Thoracic aorta (tissue), 2 donors: ENCODE measurements at places on chromosomes 1 and 21.
A peak's percentile ranks its signal among the peaks of the same experiment; 100 is the strongest.

DNA sequence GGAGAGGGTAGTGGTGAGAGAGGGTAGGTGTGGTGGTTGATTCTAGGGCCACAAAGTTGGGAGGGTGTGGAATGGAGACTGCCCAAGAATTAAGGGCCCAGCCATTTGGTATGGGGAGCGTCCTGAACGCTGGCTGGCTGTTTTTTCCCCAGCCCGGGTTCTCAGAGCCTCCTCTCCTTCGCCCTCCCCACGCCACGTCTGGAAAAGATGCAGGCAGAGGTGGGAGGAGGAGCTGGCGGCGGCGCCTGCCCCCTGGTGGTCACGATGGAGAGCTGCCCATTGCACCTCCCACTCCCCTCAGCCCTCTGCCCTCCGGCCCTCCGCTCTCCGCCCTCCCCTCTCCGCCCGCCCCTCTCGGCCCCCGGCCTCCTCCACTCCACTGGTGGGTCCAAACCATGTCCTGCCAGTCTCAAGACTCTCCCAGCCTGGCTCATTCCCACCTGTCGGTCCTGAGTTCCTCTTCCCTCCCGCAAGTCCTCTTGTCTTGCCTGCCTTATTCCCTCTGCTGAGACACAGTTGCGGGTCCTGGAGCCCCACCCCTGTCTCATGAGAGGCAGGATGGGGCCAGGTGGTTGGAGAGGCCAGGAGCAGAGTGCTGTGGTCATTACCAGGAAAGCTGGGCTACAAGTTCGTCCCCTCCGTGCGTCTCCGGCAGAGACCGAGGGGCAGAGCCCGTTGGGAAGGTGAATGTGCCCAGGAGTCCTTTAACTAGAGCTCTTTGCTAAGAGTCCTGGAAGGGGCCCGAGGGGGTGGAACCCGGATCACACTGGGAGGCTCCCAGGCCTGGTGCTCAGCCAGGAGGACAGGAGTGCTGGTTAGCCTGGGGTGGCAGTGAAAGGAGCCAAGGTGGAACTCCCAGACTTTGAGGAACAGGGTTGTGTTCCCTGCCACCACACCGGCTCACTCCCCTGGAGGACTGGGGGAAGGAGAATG is 22.6 kb downstream of the ETNK2 start:
- no peak for DNase-seq

- DNase-seq = no peak
These were observed 412.2 kb downstream of the MATN1 start for GRCh38 chr1:30310966-30311742.

DNA sequence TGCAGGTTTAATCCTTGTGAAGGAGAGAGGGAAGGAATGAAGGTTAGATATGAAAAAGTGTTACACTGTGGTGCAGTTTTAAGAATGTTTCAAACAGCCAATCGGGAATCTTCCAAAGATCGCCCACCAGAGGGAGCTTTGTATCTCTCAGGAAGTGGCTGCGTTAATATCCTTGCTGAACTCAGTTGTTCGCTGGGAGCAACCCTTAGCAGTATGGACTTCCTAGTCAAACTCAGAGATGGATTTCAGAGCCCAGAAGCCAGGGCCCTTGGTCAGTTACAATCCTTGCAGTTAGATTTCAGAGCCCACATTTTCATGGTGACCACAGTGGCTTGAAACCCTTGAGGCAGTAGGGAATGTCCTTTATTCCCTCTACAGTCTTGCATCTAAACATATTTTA is 136.2 kb downstream of the NTNG1 start:
- DNase-seq = no peak

DNA sequence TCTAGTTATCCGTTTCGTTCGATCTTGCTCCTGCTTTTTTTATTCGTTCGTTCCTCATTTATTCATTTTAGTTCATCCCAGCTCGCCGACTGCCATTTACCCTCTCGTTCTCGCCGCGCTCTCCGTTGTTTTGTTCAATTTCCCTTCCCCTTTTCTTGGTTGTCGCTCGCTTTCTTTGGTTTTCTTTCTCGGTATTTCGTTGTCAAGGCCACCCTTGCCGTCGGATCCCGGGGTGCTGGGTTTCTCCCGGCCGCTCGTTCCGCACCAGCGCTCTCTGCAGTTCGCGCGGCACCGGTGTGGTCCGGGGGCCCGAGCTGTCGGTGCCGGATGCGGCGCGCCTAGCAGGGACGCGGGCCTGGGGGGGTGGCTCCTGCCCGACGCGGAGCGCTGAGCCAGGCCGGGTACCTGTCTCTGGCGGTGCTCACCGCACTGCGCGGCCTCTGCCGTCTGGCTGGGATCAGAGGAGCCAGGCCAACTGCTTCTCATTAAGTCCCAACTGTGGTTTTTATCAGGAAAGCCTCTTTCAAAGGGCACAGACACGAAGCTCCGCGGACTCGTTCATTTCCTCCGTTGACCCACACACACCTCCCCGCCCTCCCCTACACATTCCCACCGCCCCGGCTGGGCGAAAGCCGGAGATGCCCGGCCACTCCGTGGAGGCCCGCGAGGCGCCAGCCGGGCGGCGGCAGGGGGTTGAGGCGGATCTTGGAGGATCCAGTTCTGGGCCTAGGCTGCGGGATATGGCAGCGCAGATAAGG is 1.6 kb downstream of the ALX3 start:
- no peak for DNase-seq

DNA sequence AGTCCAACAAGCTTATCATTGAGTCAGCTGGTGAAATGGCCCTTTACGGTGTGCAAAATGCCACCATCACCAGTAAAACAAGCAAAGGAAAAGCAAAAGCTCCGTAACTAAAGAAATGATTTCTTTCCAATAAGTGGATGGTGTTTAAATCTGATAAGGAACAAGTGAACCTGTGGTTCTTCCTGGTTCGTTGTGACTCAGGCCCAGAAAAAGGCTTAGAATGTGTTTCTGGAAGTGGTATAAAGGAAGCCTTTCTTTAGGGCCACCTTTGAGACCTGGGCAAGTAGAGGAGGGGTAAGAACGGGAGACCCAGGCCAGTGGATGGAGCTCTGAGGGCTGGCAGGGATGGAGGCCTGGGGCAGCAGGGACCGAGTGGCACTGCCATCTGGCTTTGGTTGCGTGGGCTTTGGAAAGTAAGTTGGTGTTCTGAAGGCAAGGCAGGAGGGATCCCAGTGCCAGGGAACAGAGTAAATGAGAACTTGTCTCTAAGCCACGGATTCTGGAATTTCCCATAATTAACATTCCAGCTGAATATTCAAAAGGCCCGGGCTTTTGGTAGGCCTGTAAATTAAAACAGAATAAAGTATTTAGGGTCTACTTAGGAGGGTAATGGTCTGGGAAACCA is 87.9 kb upstream of the LMO4 start:
- DNase-seq = no peak

DNA sequence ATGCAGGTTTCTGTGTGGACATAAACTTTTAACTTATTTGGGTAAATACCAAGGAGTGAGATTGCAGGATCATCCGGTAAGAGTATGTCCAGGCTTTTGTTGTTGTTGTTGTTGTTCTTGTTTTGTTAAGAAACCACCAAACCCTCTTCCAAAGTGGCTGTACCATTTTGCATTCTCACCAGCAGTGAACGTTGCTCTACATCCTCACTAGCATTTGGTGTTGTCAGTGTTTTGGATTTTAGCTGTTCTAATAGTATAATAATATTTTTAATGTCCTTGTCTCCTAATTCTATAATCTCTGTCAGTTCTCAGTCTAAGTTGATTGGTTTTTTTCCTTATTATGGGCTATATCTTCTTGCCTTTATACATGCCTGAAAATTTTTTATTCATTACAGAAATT is 37.8 kb downstream of the TENT5C start:
- no peak for DNase-seq

DNA sequence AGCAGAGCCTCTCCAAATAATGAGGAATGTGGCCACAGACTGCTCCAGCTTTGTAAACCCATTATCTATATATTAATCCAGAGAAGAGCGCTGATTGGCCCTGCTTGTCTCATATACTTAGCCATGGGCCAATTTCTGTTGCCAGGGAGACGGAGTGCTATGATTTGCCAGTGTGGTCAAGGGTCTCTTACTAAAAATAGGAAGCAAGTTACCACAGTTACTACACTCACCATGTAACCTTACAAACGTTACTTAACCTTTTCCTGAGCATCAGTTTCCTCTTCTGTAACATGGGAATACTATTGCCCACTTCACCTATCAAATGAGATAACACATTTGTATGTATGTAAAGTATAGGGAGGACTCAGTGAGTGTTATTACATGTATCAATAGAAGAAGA is 7.7 kb upstream of the S100A2 start:
- DNase-seq = no peak

GRCh38 chr21:38082936-38083485 is 166.8 kb upstream of the KCNJ6 start:
- no peak for DNase-seq

DNA sequence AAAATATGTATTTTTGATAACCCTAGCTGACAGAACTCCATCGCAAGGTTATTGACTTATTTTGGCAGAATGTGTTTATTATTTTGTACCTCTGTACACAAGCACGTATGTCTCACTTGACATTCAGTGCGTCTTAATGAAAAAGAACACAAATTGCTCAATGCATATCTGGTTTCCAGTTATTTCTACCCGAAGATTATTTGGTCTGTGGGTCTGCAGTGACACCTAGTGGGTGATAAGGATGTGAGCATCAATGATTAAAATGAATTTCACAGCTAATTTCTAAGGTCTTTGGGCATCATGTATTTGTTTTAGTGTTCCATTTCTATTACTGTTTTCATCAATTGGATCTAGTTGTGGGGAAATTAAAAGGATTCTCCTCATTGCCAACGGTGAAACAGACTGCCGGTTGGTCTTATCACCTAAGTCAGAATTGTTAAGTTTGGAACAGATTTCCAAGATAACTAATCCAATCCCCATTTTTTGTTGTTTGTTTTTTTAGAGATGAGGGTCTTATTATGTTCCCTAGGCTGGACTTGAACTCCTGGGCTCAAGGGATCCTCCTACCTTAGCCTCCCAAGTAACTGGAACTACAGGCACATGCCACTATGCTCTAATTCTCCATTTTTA is 13.9 kb downstream of the DDX20 start:
- DNase-seq = no peak

DNA sequence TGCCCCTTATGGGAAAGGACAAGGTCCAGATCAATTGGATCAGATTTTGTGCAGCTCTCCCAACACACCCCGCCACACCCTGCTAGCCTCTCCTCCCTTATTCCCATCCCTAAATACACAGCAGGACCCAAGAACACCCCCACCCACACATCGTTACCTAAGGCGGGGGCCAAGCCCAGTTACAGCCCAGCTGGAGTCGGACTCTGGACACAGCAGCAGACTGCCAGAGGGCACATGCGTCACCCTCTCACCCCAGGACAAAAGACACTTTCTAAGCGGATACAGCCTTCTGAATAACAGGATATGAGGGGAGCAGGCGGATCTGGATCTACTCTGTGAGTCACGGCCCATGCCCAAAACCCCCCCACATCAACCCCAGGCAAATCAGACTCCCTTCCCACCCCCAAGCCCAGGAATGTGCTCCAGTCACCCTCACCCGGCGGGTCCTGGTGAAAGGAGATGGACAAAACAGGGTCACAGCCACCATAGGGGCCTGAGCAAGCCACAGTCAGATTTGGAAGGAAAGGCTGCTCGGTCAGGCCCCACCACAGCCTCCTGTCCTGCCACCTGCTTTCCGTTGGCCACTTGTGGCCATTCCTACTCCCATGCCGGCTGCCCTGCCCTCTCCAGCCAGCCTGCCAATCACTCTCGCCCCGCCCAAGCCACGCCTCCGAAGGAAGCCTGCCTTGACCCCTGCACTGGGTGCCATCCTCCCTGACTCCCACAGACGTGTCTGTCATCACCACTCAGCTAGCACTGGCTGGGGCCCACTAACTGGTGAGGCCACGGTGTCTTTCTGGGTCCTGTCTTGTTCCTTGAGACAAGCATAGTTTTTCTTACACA is 4.0 kb downstream of the S100A16 start:
- peak; percentile 63 for DNase-seq

- no peak for DNase-seq
These were observed 5.1 kb downstream of the HOOK1 start for GRCh38 chr1:59819566-59820438.

DNA sequence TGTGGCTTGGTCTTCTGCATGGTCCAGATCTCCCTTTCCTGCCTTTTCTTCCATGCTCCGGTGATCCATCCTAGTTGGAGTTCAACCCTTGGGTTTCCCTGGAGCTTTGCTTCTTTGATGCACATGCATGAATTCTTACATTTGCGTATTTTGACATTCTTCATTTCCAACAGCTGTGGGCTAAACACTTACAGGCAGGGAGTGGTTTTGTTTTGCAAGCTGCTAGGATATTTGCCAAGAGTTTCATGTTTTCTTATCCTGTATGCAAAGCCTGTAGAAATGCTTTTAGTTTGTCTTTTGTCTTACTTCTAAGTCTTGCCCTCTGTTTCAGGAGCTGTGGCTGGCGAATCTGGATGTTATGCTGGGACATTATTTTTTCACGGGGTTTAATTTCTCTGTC is 90.3 kb upstream of the PAXBP1 start:
- no peak for DNase-seq

- no peak for DNase-seq
These were observed 8.9 kb downstream of the SPATA46 start for GRCh38 chr1:162367772-162368171.

DNA sequence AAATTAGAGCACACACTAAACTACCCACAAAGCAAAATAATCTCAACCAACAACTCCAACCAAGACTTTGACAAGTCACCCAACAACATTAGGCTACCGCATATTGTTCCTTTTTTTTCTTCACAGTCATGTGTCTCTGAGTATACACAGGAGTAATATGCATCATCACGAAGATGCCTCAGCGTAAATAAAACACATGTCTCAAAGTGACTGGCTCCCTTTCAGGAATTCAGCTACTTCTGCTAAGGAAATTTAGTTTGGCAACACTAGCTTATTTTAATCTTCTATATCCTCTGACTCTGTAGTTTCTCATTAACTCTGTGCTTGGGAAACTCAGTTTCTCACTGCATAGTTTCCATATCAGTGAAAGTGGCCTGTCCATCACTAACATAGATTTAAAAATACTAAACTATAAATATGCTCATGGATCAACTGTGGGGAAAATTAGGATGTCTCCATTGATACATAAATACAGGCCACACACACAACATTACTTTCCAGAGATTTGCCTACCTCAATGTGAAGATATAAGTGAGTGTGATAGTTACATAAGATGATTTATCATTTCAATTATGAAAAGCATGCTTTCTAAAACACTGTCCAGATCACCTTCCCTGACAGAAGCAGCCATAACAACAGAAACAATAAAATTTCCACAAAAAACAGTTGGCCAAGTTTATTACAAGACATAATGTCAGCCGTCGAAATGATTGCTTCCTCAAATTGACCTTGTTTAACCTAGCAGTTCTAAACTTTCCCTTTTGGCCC is 113.2 kb downstream of the PTGER3 start:
- no peak for DNase-seq

- DNase-seq = no peak
These were observed 133.3 kb downstream of the KCNK2 start for GRCh38 chr1:215215846-215216245.

GRCh38 chr1:11629184-11630016 is 24.8 kb downstream of the FBXO2 start:
- DNase-seq = no peak

GRCh38 chr21:32994305-32994704 is 31.4 kb upstream of the OLIG2 start:
- no peak for DNase-seq

DNA sequence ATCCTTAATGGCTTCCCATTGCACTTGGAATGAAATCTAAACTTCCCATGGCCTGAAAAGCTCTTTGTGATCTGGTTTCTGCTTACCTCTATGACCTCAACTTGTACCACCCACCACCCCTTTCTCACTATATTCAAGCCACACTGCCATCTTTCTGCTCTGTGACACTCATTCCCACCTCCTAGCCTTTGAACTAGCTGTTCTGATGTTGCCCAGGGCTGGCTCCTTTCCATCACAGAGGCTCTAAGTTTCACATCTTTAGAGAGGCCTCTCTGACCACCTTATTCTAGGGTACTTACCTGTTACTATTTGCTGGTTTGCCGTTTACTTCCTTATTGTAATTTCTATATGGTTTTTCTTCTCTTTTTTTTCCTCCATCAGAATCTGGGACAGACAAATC is 4.2 kb downstream of the MPZL1 start:
- no peak for DNase-seq
